Stimulated activated CD4-positive, alpha-beta T cell treated with anti-CD3 and anti-CD28 coated beads, TNF-alpha, amount 100 ng/mL, for 1 hour (primary cell): ENCODE measurements at places on chromosomes 4 and X.

- no peak for DNase-seq
These were observed 139.6 kb downstream of the AASDH start for GRCh38 chr4:56247646-56248045.

DNA sequence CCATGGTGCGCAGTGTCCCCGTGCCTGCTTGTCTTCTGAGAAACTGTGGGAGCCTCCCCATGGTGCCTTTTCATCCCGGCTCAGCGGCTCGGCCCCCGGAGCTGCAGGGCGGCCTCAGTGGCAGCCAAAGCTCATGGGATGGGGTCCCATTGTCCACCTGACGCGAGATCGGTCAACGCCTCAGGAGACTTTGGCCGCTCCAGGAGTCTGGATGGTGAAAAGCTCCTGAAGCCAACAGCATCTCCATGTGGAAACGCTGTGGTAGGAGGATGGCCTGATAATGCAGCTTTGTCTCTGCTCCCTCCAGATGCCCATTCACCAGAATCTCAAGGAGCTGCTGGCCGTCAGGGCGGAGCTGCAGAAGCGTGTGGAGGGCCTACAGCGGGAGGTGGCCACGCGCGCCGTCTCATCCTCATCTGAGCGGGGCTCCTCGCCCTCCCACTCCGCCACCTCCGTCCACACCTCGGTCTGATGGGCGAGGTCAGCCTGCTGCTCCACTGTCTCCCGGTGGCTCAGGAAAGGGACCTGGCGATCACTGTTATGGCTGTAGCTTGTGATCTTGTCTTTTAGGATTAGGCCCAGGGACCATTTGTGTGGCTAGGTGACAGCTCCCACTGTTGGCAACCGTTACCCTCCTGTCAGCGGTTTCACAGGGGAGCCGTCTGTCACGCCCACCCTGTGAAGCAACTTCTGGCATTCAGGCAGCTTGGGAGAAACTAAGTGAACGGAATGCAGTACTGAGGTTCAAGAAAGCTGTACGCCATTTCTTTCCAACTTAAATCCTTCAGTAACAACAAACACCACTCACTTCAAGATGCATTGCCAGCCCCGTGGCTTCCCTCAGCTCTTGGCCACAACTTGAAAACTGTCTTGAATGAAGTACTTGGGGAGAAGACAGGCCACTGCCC lies 69.3 kb downstream of the MTMR1 start:
- no peak for DNase-seq

DNA sequence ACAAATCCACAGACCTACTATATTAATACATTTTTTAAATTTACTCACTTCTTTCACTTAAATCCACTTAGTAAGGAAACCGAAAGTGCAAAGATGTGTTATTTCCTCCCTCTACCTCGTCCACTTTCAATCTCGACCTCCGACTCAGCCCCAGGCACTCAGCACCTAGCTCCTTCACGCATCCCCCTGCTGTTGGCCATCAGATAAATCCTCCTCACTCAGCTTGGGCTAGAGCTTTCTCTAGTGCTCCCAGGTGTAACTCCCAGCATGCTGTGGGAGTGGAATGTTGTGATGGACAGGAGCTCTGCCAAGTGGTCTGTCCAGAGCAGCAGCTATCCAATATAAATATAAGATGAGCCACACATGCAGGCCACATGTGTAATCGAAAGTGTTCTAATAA lies 26.7 kb upstream of the TEC start:
- no peak for DNase-seq

- DNase-seq, result no peak
These were observed 122.5 kb upstream of the CLNK start for GRCh38 chr4:10806953-10807645.

DNA sequence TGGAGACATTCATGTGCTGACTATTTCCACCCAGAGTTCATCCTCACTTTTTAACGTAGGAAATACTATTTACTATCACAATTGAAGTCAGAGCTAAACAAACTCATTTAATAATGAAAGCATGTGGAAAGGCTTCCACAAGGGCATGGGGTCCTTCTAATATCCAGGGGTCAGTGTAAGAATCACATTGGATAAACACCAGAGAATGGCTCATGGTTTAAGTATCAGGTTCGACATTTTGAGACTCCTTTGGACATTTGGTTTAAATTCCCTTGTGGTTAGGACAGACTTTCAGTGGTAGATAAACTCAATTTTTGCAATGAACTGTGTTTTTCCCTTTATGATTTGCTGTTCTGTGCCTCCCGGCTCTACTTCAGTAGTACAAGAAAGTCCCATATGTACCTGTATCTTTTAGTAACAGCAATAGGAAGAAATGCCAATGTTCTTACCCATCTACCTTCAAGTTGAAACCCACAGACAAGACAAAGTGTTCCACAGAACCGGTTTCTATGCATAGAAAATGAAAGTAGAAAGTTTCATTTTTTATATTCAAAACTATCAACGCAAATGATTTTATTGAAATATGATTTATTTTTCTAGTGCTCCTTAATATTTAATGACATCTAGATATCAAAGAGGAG lies 589.0 kb upstream of the FAM241A start:
- no peak for DNase-seq

- DNase-seq, result no peak
These were observed 102.3 kb downstream of the PSAPL1 start for GRCh38 chr4:7332216-7333023.

DNA sequence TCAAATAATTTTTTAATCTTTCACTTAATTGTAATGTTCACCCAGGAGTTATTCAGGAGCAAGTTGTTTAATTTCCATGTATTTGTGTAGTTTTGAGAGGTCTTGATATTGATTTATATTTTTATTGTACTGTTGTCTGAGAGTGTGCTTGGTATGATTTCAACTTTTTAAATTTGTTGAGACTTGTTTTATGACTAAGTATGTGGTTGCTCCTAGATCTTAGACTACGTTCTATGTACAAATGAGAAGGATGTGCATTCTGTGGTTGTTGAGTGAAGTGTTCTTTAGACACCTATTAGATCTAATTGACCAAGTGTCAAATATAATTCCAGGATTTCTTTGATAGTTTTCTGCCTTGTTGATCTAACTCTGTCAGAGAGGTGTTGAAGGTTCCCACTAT lies 353.3 kb upstream of the GNPDA2 start:
- no peak for DNase-seq

GRCh38 chrX:85503258-85504158 lies 124.0 kb upstream of the POF1B start:
- no peak for DNase-seq

DNA sequence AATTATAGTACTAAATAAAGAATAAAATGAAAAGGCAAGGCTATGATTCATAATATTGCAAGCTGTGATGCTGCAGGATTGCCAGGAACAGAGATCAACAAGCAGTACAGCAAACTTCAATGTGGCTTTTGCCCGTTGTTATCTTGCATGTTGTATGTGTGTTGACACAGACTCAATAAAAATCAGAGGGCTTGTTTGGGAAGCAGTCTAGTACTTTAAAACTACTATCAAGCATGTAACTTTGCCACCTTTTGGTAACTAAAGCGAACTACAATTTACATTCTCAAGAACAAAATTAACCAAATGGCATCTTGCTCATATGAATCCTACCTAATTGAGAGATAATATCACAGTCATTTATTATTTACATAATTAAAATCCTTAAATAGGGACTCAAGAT lies 79.8 kb upstream of the GPM6A start:
- no peak for DNase-seq

- DNase-seq, result no peak
These were observed 5.8 kb upstream of the CDK16 start for GRCh38 chrX:47212381-47213293.

DNA sequence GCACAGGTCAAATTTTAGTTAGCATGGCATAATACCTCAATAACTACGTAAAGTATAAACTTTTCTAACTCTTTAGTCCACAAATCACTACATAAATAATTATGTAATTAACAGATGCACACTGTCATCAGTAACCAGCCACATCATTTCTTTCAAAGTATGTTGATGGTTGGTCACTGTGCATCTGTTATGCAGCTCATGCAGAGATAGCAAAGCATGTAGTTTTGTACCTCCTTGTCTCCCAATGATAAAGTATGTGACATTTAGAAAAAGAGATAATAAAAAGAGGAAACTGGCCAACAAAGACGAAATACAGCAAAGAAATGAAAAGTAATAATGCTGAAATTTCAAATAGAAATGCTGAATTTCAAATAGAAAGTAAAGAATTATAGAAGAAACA lies 2.9 kb downstream of the LAMTOR3 start:
- no peak for DNase-seq

DNA sequence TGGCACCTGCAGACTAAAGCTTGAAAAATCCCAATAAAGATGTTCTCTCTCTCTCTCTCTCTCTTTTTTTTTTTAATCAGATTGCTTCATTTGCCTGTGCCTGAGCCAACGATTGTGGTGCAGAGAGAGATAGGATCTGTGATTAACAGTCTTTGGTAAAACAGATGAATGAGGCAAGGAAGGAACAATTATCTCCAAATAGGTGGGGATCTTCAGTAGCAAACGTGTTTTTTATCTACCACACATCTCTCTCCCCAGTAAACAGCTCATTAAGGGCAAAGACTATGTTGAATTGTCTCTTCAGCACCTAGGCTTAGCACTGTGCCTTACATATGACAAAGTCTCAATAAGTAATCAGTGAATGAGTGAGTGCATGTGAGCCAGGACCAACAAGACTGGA lies 96.3 kb downstream of the SMIM20 start:
- DNase-seq, result no peak

DNA sequence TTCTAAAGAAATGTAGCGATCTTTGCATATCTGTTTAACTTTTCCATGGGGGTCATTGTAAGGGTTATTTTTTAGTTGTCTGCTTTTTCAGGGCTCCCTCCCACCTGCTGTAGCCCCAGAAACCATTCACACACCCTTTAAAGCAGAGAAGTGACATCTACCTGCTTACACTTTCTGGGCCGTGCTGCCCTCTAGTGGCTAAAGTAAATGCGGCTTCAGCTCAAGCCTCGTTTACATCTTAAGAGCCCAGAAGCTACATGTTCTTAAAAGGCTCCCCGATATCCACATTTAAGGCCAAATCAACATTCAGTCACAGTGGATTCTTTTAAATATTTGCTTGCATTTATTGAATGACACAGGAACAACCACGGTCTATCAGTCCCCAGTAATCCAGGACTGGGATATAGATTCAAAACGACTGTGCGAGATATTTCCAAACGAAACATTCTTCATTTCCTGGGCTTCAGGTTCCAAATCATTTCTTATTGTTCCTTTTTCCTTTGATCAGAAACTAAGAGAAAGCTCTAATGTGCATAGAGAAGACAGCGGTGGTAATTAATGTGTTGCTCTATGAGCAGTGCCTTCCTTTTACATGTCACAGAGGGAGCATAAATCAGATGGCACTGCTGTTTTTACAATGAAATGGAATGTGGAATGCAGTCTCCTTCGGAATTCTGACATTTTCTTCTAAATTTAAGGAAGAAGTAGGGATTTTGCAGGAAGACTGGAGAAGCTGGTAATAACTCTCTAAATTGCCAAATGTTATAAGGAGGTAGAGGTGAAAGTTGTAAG lies 119.9 kb downstream of the RASGEF1B start:
- DNase-seq, result peak; percentile 37

GRCh38 chr4:79650794-79651431 lies 242.9 kb upstream of the GK2 start:
- DNase-seq, result no peak

- no peak for DNase-seq
These were observed 3.9 kb downstream of the PAGE3 start for GRCh38 chrX:55260806-55261205.

DNA sequence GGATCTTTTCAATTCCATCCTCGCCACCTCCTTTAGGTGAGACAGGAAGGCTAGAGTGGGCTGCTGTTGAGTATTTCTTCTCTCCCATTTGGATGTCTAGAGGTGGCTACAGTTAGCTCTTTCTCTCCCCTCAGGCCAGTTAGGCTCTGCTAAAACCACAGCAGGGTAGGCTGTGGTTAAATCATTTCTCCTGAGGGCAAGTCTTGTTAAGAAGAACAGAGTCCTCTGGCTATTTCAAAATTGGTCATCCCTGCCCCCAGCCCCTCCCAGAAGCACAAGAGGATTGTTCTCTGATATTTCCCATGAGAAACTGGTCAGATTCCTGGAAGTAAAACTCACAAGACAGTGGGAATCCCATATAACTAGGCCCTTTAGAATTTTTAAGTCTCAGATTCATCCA lies 1359.5 kb downstream of the TECRL start:
- no peak for DNase-seq

GRCh38 chrX:69158166-69158980 lies 6.9 kb downstream of the PJA1 start:
- peak; percentile 5 for DNase-seq
